Brain (organoid and tissue), 16 donors: ENCODE measurements at places on chromosomes 12 and 14. TPM values are rescaled to one million over a fixed set of nuclear protein-coding genes. Genes with fewer than 3 reads are reported as not detected.

GRCh38 chr12:92784797-92785562 is 82.2 kb downstream of the PLEKHG7 start:
- peak; percentile 68 for DNase-seq

GRCh38 chr14:59004012-59004411 is 184.5 kb upstream of the DAAM1 start:
- no peak for DNase-seq

DNA sequence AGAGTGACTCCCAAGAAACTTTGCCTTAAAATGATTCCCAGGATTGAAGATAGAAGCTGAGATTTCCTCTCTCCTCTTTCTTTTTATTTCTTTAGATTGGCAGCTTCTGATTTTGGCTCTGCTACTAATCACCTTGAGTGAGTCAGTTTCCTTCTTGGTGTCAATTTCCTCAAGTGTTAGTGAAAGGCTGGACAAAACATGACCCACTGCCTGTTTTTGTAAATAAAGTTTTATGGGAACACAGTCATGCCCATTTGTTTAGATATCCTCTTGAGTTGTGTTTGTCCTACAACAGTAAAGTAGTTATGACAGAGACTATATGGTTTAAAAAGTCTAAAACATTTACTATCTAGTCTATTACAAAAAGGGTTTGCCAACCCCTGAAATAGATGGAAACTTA is 227.2 kb upstream of the TBX3 start:
- DNase-seq = no peak

Gene LRP6
- 6.2 TPM for polyA plus RNA-seq

Gene LTB4R
- 10.4 TPM for polyA plus RNA-seq

GRCh38 chr14:103132381-103133209 is 9.3 kb downstream of the TNFAIP2 start:
- no peak for DNase-seq

DNA sequence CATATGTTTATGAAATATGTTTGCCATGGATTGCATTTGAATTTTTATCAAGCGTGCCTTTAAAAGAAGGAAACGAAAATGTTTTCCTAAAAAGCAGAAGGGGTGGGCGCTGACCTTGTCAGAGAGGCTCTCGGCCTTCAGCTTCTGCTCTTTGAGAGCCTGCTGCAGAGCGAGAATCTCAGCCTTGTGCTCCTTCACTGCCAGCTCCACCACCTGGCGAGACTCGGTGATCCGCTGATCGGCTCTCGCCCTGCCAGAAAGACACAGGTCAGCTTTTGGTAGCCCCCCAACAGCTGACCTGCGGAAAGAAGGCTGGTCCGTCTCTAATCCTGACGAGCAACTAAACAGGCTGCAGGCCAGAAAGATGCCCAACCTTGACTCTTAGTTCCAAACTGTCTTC is 62.4 kb downstream of the PRKAB1 start:
- DNase-seq = no peak

Gene P2RX2
- not detected for polyA plus RNA-seq

- DNase-seq = peak; percentile 65
Measured at GRCh38 chr12:62190689-62191490, 69.3 kb upstream of the USP15 start.

- DNase-seq = no peak
Measured at GRCh38 chr14:93073910-93074769, 41.6 kb downstream of the ITPK1 start.

DNA sequence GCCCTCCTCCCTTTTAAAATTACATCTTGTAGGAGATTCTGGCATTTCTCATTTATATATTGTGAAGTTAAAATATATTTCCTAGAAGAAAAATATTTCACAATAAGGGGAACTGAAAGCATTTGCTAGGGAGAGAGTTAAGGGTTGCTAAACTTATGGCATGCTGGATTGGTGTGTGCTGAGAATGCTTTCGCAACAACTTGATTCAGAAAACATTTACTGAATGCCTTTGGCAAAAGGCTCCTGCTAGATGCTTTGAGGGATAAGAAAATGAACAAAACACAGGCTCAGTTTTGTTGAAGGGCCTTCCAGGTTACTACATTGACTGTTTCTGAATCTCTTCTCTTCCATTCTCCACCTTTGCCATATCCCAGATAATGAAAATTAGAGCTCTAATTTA is 67.5 kb downstream of the DIP2B start:
- DNase-seq = peak; percentile 40

Gene ATG14
- 8.9 TPM for polyA plus RNA-seq

DNA sequence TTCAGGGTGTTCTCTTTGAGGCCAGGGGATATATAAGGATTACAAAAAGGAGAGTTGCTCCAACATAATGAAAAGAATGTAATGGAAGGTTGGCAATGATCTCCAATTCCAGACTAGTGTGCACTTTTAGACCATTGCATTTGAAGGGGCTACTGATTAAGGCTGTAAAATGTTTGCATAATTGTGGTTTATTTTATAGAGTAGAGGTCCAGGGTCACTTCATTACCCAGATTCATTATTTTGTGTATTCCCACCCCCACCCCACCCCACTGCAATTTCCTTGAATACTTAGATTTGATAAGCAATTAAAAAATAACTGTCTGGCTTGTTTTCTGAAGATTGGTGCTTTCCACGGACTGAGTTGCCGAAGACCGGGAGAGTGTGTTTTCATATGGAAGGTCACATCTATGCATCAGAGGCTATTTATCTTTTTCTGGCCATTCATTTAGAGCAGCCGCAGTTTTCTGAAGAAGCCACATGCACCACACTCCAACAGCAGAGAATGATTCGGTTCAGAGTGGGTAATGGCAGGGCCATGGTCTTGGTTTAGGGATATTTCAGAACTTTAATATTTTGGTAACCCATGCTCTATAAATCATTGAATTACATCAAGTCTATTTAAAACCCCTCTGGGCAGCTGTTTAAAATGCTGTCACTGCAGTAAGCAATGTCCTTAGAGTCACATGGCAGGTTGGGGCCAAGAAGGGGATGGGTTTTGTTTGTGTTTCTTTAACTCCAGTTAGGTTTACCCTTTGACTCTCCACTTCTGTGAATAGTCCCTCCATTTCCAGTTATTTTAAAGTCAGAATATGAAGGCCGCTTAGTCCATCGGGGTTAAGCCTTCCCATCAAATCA is 94.6 kb downstream of the TMEM30B start:
- no peak for DNase-seq

- no peak for DNase-seq
Measured at GRCh38 chr14:97539884-97540283, 742.7 kb downstream of the VRK1 start.

DNA sequence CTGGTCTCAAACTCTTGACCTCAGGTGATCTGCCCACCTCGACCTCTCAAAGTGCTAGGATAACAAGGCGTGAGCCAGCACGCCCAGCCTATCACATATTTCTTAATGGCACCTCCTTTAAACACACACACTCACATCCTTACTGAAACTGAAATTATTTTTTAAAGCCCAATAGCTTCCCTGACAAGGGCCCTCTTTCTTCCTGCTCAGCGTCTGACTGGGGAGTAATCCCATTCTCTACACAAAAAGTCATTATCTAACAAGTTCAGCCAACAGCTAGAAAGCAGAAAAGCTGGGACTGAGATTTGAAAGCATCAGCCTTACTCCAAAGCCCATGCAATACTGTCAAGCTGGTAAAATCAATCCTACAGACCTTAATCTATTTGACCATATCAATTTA is 10.0 kb upstream of the AICDA start:
- no peak for DNase-seq

- DNase-seq = peak; percentile 89
Measured at GRCh38 chr12:92987362-92987761, 58.3 kb upstream of the EEA1 start.

GRCh38 chr12:26239852-26240815 is 44.8 kb downstream of the SSPN start:
- peak; percentile 12 for DNase-seq

Gene CCDC175
- not detected for polyA plus RNA-seq

- peak; percentile 75 for DNase-seq
Measured at GRCh38 chr12:15584366-15585041, 204.7 kb downstream of the EPS8 start.

Gene DNAJC22
- 1.1 TPM for polyA plus RNA-seq

Gene LRRIQ1
- 0.20 TPM for polyA plus RNA-seq

GRCh38 chr12:114220311-114220710 is 185.6 kb downstream of the TBX5 start:
- no peak for DNase-seq

Gene CLEC6A
- not detected for polyA plus RNA-seq

Gene CABP1
- polyA plus RNA-seq = 103 TPM

GRCh38 chr14:103334644-103335622 is 896 bp downstream of the EIF5 start:
- DNase-seq = peak; percentile 76

GRCh38 chr14:88463318-88463717 is 77.9 kb downstream of the SPATA7 start:
- DNase-seq = no peak

- DNase-seq = no peak
Measured at GRCh38 chr12:31206038-31206670, 119.8 kb downstream of the SINHCAF start.

Gene SENP1
- polyA plus RNA-seq = 9.5 TPM

DNA sequence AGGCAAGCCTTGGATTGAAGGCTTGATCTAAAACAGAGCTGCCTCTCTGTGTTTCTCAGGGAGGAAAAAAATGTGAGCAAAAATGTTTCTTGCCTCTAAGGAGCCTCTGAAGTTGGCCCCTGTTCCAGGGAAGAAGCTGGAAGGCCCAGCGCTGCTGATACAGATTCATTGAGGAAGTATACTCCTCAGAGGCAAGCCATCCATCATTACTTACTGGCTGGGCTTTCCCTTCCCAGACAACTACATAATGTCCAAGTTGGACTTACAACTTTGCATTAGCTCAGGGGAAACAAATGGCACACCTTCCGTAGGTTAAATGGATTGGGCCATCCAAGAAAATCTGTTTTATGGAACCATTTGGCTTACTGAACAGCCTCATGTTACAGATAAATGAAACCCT is 263.7 kb upstream of the SEL1L start:
- DNase-seq = no peak

Gene AMN
- 0.41 TPM for polyA plus RNA-seq

- DNase-seq = peak; percentile 80
Measured at GRCh38 chr14:23478109-23478759, 8.7 kb downstream of the NGDN start.

GRCh38 chr12:121958541-121959240 is 40.3 kb downstream of the CFAP251 start:
- peak; percentile 12 for DNase-seq

DNA sequence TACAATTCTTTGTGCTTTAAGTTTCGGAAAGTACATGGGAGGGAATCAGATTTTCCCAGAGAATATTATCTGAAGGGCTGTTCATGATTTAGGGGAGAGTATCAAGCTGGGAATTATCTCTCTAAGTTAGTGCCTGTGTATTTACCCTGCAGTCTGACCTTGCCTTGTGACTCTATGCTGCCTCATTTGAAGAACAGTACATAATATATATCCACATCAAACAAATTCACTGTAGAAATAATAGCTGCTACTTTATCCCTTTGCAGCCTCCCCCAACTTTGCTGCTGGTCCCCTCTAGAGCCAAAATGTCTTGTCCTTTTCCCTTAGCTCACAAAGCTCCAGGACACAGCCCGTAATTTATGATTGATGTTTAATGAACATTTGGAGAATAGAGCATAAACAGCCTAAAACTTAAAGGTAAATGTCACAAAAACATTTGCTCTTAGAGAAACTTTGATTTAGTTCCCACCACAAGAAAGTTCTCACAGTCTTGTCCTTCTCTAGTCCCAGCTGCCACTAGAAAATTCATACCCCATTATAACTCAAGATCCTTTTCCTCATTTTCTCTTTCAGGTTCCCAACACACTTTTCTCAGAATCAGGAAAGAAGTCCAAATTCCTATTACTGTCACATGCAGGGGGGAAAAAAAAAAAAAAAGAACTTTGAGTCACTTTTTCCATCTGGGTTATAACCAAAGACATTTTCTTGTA is 1009.6 kb downstream of the FLRT2 start:
- DNase-seq = no peak

GRCh38 chr14:91753501-91754128 is 21.7 kb upstream of the CATSPERB start:
- DNase-seq = no peak

DNA sequence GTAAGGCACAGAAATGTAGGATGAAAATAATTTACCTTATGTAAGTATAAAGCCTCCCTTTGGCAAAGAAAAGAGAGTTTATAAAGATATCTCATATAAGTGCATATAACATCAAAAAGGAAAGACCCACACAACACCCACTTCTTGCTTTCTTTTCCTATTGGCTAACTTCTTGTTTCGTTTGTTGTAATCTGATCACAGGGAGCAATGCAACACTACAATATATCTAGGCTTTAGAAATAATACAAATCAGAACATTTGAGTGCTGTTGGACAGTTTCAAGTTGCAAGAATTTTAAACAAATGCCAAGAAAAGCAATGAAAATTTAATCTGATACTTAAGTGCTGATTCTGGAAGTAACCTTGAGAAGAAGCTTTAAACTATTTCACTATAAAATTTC is 1.3 kb downstream of the FGD6 start:
- no peak for DNase-seq

- no peak for DNase-seq
Measured at GRCh38 chr12:76020731-76021672, 10.6 kb downstream of the PHLDA1 start.

GRCh38 chr14:73426877-73427276 is 31.5 kb downstream of the NUMB start:
- DNase-seq = no peak

DNA sequence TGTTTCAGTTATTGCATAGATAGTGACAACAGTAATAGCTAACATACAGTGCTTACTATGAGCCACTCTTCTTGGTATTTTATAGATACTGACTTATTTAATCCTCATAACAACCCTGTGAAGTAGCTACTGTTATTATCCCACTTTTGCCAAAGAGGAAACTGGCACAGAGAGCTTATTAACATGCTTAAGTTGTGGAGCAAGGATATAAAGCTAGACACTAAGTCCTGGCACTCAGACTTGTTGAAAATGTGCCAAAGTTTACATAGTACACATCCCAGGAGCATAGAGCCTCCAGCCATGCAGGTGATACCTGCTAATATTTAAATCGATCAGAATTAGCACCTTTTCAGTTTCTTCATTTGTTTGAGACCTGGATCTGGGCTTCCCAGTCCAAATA is 41.8 kb downstream of the VEZT start:
- DNase-seq = no peak

GRCh38 chr14:61406198-61406597 is 84.8 kb downstream of the PRKCH start:
- DNase-seq = no peak
